ENCODE measurements at places on chromosomes 1 and 21.

GRCh38 chr21:45294509-45295291 lies 7.0 kb upstream of the POFUT2 start:
- DNase-seq, result peak; percentile 24

GRCh38 chr1:160544647-160545046 lies 21.6 kb upstream of the SLAMF6 start:
- no peak for DNase-seq

DNA sequence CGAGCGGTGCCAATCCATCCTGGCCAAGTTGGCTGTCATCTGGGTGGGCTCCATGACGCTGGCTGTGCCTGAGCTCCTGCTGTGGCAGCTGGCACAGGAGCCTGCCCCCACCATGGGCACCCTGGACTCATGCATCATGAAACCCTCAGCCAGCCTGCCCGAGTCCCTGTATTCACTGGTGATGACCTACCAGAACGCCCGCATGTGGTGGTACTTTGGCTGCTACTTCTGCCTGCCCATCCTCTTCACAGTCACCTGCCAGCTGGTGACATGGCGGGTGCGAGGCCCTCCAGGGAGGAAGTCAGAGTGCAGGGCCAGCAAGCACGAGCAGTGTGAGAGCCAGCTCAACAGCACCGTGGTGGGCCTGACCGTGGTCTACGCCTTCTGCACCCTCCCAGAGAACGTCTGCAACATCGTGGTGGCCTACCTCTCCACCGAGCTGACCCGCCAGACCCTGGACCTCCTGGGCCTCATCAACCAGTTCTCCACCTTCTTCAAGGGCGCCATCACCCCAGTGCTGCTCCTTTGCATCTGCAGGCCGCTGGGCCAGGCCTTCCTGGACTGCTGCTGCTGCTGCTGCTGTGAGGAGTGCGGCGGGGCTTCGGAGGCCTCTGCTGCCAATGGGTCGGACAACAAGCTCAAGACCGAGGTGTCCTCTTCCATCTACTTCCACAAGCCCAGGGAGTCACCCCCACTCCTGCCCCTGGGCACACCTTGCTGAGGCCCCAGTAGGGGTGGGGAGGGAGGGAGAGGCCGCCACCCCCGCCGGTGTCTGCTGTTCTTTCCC lies 5.3 kb downstream of the GPR37L1 start:
- no peak for DNase-seq

DNA sequence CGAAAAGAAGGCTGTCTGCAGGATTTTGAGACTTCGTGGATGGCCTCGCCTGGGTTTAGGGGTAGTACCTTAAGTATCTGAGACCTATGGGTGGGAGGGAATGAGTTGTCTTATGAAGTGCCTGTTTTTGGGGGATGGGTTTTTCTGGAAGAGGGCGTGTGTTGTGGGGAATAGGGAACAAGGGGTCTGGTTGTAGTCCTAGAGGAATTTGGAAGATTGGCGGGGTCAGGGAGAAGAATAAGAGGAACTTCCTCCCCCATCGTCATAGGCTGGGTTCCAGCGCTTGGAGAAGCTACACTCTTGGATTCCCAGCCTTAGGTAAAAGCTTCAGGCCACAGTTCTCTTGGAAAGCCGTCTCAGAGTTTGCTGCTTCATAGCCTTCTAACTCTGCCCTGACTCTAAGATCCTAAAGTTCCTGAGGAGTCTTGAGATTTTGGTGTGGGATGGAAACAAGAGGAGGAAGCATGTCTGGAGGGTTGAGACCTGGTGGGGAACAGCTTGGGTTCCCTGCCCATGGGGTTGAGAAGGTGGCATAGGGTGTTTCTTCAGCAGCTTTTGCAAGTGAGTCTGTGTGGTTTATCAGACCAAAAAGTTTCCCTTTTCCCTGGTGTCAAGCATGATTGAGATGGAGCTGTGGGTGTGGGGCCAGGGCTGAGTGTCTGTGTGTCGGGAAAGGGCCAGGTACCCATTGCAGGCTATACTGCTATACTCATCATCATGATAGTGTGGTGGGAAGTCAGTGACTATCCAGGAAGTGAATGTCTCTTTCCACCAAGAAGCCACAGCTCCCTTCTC lies 1.8 kb downstream of the VANGL2 start:
- no peak for DNase-seq

GRCh38 chr1:241114699-241115233 lies 242.2 kb downstream of the RGS7 start:
- no peak for DNase-seq

- DNase-seq, result no peak
These were observed 4.5 kb upstream of the REN start for GRCh38 chr1:204170494-204171155.

GRCh38 chr1:1777950-1778662 lies at the start of gene NADK:
Gene NADK (minus strand): TSS chr1:1778470. CDS start chr1:1765406, 13,064 bp downstream.
- DNase-seq, result peak; percentile 95

DNA sequence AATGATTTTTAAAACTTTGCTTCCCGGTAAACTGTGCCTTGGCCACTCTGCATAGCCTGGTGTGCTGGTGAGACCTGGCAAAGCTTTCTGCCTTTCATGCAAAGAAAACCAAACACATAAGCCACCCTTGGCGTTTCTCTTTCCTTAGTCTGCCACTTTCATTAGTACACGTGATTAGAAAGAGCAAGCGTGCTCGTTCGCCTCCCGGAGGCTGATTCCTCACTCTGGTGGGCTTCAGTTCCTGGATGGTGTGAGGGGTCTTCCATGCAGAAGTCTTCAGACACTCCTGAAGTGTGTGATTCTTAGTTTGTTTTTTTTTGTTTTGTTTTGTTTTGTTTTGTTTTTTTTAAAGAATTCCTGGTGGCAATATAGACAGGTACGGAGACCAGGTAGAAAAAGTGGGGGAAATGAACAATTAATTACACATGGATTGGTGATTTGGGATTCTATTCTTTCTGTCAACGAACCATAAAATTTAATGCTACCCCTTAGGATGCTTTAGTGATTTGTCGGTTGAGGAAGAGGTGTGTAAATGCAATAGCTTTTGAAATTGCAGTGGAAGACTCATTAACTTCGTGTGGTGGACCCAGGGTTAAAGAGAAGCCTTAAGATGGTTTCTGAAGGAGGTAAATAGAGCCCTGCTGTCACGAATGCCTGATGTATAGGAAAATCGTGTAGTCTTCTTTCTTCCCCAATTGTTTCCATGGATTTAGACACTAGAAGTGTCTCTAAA lies 2.1 kb downstream of the GALNT2 start:
- no peak for DNase-seq

DNA sequence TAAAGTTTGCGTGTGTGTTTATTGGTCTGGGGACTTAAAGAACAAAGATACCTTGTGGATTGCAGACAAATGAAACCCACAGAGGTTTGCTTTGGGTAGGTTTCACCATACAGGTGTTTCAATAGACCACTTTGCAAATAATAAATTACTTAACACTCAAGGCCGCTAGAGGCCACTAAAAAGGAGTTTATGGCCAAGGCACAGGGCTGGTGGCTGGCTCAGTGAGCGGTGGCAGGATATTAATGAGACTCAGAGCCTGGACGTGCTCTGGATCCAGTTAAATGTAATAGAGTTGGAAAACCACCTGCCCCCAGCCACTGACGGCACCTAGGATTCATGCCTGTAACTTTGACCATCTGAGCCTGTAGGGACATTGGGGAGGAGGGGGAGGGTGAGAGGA lies 44.5 kb downstream of the LRRC38 start:
- no peak for DNase-seq

GRCh38 chr1:77925518-77925917 lies 37.1 kb downstream of the NEXN start:
- no peak for DNase-seq

GRCh38 chr1:44543786-44544185 lies 130.5 kb downstream of the TMEM53 start:
- no peak for DNase-seq

- no peak for DNase-seq
These were observed 23.7 kb downstream of the CASZ1 start for GRCh38 chr1:10772711-10773110.

DNA sequence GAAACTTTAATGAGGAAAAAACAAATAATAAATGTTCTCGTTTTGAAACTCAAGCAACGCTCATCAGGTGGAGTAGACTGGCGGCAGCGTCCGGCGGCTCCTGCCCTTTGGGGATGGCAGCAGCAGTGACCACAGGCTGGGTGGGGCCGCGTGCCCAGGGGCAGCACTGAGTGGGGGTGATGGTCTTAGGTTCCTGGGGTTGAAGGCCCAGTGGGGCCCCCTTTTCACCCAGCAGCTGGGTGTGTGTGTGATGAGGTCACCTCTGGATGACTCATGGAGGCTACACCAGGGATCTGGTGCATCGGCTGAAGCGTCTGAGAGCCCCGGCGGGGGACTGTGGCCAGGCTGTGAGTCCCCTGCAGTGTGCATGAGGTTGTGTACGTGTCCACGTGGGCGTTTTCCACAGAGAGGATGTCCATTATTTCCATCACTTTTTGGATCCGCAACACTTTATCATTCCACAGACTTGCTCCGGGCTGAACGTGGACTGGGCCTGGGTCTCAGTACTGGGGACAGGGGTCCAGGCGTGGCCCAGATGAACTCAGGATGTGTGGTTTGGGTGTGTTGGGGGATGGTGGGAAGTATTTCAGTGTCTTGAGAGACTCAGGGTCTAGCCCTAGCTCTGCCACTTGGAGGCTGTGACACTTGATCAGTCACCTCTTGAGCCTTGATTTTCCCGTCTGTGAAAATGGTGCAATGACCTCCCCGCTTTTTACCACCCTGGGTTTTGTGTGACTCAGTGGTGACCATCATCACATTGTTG lies 25.6 kb downstream of the LDLRAP1 start:
- no peak for DNase-seq

DNA sequence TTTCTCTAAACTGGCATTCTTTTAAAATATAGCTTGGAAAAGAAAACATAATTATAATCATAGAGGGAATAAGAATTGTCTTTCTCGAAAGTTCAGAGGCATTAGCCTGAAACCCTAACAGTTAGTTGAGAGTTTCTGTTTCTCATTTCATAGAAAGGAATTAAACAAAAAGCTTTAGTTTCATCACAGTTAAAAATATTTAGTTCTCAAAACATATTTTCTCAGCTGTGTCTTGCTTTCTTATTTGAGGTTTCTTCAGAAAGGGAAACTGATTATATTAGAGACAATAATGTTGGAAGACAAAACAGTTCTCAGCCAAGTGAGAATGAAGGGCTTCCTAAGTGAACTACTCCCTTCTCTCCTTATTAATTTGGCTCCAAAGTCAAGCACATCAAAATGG lies 75.4 kb upstream of the C1orf105 start:
- no peak for DNase-seq

DNA sequence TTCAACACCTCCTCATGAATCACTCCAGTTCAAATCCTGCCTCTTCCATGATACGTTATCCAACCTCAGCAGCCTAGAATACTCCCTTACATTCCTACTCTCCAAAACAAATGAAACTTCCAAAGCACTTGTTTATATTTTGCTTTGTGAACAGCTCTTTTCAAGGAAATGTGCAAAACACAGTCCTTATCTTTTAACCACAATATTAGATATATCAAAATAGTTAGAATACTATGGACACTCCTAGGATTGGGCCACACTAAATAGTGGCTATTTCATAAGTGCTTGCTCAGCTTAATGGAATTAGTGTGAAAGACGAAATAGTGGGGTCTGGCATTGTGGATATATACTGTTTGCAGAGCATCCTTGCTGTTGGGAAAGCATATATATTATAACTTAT lies 173.5 kb downstream of the ZC3H11B start:
- DNase-seq, result no peak

- no peak for DNase-seq
These were observed 30.9 kb upstream of the ALPL start for GRCh38 chr1:21478356-21478755.

- DNase-seq, result no peak
These were observed 1.1 kb downstream of the ZNF672 start for GRCh38 chr1:248839168-248839555.

DNA sequence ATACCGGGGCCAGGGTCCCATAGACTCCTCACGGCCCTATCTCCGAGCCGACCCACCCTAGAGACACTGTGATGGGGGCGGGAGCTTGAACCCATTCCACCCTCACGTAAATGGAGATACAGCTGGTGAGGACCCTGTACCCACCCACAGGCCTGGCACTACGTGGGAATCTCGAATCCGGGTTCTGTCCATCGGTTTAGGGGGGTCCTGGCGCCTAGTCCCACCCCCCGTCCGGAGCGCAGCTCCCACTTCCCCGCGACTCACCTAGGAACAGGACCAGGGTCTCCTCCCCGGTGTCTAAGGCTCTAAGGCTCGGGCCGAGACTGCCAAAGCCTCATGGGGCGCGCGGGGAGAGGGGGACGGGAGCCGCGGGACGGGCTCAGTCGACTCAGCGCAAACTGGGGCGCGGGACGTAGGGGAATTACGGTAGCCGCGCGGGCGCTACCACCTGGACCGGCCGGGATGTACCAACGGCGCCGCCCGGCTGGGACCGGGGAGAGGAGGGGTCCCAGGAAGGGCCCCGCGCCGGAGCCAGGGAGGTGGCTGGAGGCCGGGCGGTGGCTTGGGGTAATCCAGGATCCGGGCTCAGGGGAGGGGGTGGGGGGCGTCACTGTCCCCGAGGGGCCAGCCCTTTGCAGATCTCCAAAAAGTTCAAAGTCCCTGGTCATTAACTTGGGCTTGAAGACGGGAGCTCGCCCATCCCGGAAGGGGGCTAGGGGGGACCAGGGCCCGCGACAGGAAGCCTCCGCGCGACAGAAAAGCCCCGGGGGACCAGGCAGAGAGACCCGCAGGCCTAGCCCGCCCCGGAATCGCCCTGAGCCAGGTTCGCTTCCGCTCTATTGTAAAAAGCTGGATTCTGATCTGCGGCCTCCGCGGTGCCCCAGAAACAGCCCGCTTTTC lies 1.0 kb downstream of the PLEKHG5 start:
- DNase-seq, result peak; percentile 78

DNA sequence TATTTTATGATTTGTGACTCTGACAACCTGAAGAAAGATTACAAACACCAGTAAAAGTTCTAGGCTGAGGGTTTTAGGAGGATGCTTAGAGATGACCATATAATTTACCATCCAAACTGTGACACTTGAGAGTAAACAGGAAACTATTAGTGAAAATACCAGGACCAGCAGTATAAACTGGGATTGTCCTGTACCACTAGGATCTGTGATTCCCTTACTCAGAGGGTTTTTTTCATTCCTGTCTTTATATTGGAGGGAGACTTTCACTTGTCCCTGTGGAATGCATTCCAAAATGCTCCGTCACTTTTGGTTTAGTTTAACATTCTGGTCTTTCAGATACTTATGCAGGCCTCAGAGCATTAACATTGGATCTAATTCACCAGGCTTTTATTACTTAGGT lies 482.9 kb downstream of the PTBP2 start:
- no peak for DNase-seq

- DNase-seq, result no peak
These were observed 19.8 kb downstream of the TOMM20 start for GRCh38 chr1:235108876-235109275.

Data from activated naive CD8-positive, alpha-beta T cell treated with anti-CD3 and anti-CD28 coated beads, Interleukin-2, amount 10 ng/mL, durations not matched to agents 7 days and 5 days (primary cell).